ENCODE measurements at places on chromosomes 11 and 22. TPM values are rescaled to one million over a fixed set of nuclear protein-coding genes. Genes with fewer than 3 reads are reported as not detected.
A peak's percentile ranks its signal among the peaks of the same experiment; 100 is the strongest.

- H3K4me1 ChIP-seq, result peaks cover 12% of the 10 kb centered on the region
- no peak overlapping the region for H3K27ac ChIP-seq
- H3K27me3 ChIP-seq, result no peaks in the 10 kb centered on the region
- no peaks in the 10 kb centered on the region for H3K36me3 ChIP-seq
- no peak for DNase-seq
- no peak overlapping the region for H3K4me3 ChIP-seq
Measured at GRCh38 chr11:270451-271318, 7.5 kb upstream of the NLRP6 start.

GRCh38 chr11:108160970-108161566, 39.7 kb downstream of the ACAT1 start:
- H3K27me3 ChIP-seq, result no peaks in the 10 kb centered on the region
- H3K27ac ChIP-seq, result no peak overlapping the region
- H3K36me3 ChIP-seq, result peaks cover 48% of the 10 kb centered on the region
- H3K4me1 ChIP-seq, result no peaks in the 10 kb centered on the region

- no peak overlapping the region for H3K27ac ChIP-seq
- H3K4me1 ChIP-seq, result no peaks in the 10 kb centered on the region
- no peaks in the 10 kb centered on the region for H3K36me3 ChIP-seq
- DNase-seq, result no peak
- H3K27me3 ChIP-seq, result no peaks in the 10 kb centered on the region
Measured at GRCh38 chr22:28581016-28581415, 98.6 kb downstream of the TTC28 start.

DNA sequence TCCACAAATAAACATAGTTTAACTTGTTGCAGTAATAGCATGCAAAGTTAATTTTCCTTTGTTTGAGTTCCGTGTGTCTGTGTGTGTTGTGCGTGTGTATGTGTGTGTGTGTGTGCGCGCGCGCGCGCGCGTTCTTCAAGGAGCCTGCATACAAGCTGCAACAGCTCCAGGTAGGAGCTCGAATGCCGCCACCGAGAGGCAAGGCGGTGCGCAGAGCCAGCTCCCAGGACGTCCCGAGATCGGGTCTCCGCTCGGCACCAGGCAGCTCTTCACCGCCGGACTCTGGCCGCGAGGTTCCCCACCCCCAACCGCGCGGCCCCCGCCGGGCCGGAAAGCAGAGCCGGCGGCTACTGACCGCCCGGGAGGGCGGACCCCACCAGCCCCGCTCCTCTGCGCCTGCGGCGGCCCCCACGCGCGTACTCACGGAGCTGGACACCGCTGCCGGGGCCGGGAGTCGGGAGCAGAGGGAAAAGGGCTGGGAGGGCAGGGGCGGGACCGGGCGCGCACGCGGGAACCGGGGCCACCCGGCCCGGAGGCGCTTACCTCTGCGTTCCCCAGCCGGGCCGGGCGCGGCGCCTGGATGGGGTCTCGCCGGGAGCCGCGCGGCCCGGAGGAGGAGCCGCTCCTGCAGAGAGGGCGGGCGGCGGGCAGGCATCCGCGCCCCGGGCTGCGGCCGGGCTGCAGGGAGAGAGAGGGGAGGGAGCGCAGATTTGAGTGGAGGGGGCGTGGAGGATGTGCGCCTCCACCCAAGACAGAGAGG, 40.4 kb upstream of the AKIP1 start:
- no peaks in the 10 kb centered on the region for H3K36me3 ChIP-seq
- H3K27me3 ChIP-seq, result no peaks in the 10 kb centered on the region
- H3K4me3 ChIP-seq, result peak overlapping the region; percentile 88
- no peak for DNase-seq
- H3K27ac ChIP-seq, result peak overlapping the region; percentile 97

DNA sequence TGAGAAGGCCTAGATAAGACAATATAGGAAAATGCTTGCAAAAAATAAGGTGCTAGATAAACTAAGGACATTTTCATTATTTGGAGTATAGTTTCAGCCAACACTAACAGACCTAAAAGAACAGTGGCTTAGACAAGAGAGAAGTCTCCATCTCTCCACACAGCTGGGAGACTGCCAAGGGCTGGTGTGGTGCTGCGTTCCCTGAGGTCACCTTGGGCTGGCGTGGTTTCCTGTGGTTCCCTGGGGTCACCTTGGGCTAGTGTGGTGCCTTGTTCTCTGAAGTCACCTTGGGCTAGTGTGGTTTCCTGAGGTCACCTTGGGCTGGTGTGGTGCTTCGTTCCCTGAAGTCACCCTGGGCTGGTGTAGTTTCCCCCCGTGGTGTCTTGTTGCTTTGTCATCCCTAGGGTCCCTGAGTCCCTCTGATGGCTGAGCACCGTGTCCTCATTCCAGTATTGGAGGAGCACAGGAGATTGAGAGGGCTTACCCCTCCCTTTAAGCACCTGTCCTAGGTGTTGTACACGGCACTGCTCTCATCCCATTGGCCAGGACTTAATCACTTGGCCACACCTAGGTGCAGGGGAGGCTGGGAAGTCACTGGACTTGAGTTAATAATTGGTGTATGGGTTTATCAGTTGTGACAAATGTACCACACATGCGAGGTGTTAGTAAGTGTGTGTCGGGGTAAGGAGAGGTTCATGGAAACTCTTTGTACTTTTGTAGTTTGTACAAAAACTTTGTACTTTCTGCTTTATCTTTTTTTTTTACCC, 14.9 kb downstream of the SAMM50 start:
- H3K4me1 ChIP-seq, result no peaks in the 10 kb centered on the region
- H3K27ac ChIP-seq, result no peak overlapping the region
- no peaks in the 10 kb centered on the region for H3K27me3 ChIP-seq
- DNase-seq, result no peak
- H3K36me3 ChIP-seq, result no peaks in the 10 kb centered on the region

DNA sequence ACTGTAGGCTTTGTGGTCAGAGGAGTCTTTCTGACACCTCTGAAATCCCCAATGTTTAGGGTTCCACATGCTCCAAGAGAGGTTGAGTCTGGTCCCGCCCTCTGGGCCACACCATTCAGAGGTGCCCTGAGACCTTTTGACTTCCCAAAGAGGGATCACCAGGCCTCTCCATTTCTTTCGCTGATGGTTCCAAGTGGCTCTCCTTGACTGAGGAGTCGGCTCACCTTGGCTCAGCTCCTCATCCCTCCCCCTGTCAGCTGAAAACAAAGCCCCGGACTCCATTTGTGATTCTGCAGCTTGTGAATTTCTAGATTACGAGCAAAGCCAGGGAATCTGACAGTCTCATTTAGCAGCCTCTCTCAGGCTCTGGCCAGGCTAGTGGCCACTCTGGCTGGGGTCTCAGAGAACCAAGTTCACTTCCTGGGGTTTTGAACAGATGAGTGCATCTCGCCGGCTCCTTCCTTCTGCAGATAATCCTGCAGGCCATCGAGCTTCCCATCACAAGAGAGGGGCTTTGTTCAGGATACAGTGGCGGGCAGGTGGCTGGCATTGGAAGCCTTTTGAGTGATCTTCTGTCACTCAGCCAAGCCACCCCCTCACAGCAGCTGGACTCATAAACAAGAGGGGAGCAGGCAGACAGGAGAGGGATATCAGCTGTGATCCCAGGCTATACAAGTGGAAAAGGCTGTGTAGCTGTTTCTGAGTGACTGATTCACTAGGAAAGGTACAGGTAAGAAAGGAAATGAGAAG, 102.9 kb downstream of the TRIM29 start:
- H3K4me1 ChIP-seq, result no peaks in the 10 kb centered on the region
- H3K4me3 ChIP-seq, result no peak overlapping the region
- peak; percentile 72 for DNase-seq

GRCh38 chr11:79578116-79578515, 137.3 kb upstream of the TENM4 start:
- no peak overlapping the region for H3K4me3 ChIP-seq
- no peak overlapping the region for H3K27ac ChIP-seq
- no peaks in the 10 kb centered on the region for H3K27me3 ChIP-seq
- no peaks in the 10 kb centered on the region for H3K36me3 ChIP-seq
- DNase-seq, result no peak
- no peaks in the 10 kb centered on the region for H3K4me1 ChIP-seq

Gene SOX6
- total RNA-seq, result 4.9 TPM

Gene CYTH4
- total RNA-seq, result 16.2 TPM

Measured in vagina (tissue), 2 donors.